SW480 (cell line): ENCODE measurements at places on chromosomes 2 and 18.

GRCh38 chr18:58320907-58321561, 277.0 kb downstream of the NEDD4L start:
- DNase-seq = no peak

DNA sequence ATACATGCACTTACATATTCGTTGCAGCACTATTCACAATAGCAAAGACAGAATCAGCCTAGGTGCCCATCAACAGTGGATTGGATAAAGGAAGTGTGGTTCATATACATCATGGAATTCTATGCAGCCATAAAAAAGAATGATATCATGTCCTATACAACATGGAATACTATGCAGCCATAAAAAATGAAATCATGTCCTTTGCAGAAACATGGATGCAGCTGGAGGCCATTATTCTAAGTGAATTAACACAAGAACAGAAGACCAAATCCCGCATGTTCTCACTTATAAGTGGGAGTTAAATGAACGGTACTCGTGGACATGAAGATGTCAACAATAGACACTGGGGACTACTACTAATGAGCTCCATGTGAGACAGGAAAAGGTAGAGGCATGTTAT, 288.1 kb upstream of the TFPI start:
- no peak for DNase-seq

- DNase-seq = no peak
These were observed 185.0 kb upstream of the SMIM21 start for GRCh38 chr18:75612456-75612855.

DNA sequence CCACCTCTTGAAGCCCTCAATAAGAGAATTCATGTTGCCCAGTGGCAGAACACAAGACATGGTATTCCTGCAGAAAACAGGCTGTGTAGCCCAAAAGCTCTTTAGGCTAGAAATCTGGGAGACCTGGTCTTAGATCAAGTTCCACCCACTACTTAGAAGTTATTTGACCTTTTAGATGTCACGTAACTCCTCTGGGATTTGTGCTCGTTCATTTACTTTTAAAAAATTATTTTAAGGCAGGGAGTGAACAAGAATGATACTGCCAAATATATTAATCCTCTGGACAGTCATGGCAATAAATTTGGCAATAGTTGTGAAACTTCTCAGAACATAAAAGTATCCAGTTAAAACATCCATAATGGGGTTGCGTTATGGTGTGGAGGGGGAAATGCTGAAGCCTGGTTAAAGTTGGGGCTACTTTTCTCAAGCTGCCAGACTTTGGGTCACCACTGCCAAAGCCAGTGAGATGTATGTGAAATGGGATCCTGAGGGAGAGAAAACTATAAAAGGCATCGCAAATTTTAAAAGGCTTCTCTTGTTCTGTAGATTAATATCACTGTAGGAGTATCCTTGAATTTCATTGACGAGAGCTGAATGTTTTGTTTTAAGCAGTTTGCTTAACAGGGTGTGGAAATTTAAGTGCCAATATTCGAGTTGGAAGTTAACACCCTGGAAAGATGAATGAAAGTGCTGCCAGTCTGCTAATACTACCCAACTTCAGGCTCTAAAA, 15.8 kb downstream of the DAPL1 start:
- no peak for DNase-seq

GRCh38 chr2:122808286-122808969, 1053.0 kb downstream of the TSN start:
- no peak for DNase-seq
